NCI-H1092 (cell line): ENCODE measurements at places on chromosomes 3 and 15.

GRCh38 chr3:27657871-27658270, 64.3 kb downstream of the EOMES start:
- no peak for DNase-seq

DNA sequence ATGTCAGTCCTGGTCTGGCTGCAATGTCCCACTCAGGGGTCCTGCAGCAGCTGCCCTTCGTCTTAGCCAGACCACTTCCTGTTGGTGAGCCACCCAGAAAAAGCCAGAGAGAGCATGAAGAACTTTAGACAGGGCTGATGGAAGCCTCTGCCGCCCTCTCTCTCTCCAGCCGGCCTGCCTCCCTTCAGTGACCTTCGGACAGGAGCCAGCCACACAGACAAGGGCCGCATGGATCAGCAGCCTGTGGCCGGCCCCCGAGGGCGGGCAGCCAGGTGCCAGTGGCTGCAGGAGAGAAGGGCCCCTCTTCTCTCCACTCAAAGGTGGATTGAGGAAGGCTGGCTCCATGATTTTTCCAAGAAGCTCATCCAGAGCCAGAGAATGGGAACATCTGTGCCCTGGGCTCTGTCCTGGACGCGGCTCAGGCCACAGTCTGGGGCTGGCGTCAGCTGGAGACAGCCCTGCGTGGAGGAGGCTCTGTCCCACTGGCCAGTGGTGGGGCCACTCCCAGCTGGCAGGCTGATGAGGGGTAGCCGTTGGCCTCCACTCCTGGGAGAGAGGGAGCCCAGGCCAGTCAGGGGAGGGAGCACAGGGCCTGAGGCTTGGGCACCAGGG, 42.9 kb downstream of the ISG20 start:
- DNase-seq, result no peak

DNA sequence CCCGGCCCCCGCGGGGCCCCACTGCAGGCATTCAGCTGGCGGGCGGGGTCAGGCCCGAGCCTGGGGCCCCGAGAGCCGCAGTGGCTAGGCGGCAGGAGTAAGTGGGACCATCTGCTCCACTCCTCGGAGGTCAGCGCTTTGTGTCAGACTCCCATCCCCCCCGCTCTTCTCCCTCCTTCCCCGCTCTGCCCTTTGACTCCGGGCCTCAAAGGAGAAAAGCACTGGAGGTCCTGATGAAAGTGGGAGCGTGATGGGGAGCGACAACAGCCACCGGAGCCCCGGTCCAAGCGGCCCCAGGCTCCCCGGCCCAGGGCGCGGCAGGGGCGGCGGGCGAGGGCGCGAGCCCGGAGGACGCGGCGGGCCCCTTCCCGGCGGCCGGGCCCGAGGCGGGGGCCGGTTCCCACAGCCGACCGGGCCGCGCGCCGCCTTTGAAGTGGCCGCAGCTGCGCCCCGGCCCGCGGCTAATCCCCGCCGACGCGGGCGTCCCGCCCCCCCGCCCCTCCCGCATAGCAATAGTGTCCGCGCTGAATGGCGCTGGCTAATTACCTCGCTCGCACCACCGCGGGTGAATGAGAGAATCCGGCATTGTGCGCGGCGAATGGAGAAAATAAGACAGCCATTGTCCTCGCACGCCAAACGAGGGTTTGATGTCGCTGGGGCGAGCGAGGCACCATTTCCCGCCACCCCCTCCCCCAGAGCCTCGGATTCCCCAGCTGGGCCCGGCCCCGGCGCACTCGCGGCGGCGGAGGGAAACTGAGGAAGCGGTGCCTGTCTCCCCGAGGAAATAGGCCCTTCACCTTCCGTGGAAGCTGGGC, 22.4 kb downstream of the IGDCC3 start:
- no peak for DNase-seq

DNA sequence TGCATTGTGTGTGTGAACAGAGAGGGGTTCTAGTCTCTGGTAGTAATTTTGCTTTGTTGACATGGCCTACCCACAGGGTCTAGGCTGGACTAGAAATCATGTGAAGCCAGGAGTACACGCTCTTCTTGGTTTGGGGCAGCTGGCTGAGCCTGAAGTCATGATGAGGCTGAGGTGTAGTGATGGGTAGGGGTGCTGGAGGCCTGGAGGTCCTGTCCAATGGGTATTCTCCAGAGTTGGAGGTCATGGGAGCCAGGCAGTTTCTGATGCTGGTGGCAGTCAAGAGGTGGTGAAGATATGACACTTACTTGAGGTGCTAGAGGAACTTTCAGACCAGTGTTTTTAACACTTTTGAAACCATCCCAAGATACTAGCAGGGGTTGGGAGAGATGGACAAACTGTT, 18.5 kb upstream of the EPHB1 start:
- DNase-seq, result no peak

- no peak for DNase-seq
Observed at GRCh38 chr3:188948997-188949389, 222.8 kb upstream of the TPRG1 start.

DNA sequence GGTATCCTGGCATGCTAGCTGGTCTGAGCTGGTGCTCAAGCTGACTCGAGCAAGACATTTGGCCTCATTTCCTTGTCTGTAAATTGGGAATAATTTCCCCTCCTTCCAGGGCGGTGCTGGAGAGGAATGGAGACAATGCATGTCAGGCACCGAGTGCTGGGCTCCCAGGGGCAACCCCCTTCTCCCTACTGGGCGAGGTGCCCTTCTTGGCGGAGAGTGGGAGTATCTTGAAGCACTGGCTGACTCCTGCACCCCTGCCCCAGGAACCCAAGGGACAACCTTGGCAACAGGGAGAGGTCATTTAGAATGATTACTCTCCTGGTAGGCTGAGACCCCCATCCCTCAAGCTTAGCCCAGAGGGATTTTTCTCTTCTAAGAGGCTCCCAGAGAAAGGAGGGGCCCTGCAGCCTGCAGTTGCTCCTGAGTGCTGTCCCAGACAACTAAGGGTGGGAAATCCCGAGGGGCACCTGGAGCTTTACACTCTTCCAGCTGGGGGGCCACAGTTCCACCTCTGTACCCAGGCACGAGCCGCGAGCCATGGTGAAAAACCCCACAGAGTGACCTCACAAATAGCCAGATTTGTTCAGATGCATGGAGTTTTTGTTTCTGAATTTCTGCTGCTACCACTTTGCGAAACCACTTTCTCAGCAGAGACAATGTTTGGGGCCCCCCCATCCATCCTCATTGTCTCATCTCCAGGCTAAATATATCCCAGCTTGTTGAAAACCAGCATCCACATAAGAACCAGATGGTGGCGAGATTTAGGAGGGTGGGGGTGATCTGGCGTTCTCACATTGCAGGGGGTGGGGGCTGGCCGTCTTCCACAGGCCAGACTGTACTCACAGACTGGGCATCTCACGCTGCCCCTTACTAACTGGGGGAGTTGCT, 44.8 kb downstream of the ABTB1 start:
- DNase-seq, result no peak

DNA sequence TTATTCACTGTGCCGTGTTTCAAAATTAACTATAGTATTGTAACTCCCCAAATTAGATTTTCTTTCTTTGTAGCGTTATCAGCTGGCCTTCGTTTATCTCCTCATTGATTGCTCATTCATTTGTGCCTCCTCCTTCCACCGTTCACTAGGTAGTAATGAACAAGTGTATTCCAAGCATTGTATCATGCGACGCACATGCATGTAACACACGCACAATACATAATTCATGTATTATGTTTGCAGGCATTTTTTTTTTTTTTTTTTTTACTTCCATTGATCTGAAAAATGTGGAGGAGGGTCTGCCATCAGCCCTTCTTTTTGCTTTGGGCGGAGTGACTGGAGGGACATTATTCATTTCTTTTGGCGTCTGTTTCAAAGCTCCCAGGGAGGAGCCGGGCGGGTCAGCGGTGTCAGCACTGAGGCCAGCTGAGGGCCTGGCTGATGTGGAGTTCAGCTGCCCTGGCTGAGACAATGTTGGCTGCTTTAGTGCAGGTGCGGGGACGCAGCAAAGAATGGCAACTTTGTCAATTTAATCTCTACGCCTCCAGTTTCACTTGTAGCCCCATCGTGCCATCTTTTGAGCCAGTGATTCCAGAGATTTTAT, 107.0 kb downstream of the MCTP2 start:
- no peak for DNase-seq

- no peak for DNase-seq
Observed at GRCh38 chr3:70065696-70066253, 66.2 kb downstream of the SAMMSON start.

DNA sequence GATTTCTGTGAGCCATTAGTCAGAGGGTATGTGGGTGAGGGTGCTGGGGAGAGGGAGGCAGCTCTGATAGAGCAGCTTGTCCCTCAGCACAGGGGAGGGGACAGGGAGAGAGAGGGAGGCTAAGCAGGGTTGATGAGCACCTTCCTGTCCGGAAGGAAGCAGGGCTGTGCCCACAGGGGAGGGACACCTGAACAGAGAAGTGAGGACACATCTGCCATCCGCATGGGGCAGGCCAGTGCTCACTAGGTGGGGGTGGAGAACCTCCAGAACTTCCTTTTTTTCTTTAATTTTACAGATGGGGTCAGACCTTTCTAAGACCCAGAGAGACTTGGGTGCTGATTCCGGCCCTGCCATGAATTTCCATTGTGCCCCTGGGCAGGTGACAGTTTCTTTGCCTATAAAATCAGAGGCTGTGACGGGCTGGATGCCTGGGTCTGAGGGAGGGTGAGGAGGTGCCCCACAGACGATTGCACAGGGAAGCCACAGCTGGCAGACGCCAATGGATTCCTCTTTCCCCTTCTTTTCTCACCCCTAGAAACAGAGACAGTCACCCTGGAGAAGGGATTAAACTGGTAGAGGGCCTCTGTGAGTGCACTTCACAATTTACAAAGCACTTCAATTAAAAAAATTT, 4.1 kb upstream of the TGM5 start:
- DNase-seq, result no peak

GRCh38 chr3:183295211-183295610, 42.2 kb downstream of the B3GNT5 start:
- no peak for DNase-seq

- DNase-seq, result no peak
Observed at GRCh38 chr3:184022323-184022722, 4.6 kb upstream of the ABCC5 start.
